Stimulated activated CD8-positive, alpha-beta memory T cell treated with anti-CD3 and anti-CD28 coated beads, Interleukin-7, amount 100 ng/mL, for 24 hours (primary cell): ENCODE measurements at places on chromosomes 7 and 10.

DNA sequence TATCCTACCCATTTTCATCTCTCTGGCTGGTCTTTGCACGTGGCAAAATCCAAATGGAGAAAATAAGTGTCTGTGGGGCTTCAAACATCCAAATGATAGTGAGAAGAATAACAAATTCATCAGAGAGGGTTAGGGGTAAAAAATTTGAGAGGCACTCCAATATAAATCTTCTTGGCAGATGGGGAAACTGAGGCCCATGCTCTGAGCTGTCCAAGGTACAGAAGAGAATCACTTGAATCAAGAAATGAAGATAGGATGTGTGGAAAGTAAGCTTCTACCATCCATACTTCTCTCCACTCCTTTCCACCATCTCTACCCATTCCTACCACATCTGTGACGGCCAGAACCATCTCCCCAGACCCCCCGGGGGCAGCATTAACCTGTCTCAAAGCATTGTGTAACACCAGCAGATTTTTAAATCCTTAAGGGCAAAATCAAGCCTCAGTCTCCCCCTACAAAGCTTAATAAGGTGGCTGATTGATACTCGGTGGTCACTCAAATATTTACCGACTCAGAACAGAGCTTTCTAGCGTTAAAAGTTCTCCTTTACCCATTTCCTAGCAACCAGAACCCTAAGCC is 818 bp downstream of the GOT1 start:
- no peak for DNase-seq

DNA sequence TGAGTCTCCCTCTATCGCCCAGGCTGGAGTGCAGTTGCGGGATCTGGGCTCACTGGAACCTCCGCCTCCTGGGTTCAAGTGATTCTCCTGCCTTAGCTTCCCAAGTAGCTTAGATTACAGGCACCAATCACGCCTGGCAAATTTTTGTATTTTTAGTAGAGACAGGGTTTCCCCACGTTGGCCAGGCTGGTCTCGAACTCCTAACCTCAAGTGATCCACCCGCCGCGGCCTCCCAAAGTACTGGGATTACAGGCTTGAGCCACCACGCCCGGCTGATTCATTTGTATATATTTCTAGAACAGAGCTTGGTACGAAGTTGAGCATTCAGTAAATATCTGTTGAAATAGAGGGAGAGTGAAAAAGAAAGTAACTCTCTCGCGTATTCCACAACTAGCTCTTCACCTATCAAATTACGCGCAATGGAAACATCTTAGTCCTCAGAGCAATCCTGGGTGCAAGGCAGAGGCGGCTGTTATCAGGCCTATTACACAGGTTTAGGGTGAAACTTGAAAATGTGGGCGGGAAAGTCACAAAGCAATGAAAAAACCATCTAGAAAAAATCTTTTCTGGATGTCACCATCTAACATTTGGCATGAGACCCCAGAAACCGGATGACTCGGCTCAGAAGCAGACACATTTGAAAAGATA is 707 bp upstream of the GHITM start:
- DNase-seq = peak; percentile 15

DNA sequence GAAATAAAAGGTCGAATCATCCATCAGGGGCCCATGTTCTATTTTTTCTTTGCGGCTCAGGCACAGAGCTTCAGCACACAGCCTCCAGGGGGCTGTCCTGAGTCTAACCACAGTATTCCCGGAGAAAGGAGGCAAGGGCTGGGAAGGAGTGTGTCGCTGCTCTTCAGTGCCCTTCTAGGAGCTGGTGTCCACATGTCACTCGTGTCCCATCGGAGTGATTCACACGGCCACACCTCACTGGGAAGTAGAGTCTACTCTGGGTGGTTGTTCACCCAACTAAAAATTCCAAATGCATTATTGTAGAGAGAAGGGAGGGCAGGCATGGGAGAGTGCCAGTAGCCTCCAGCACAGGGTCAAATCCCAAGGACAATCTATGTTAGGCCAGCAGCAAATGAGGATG is 114.8 kb upstream of the LANCL2 start:
- DNase-seq = no peak

DNA sequence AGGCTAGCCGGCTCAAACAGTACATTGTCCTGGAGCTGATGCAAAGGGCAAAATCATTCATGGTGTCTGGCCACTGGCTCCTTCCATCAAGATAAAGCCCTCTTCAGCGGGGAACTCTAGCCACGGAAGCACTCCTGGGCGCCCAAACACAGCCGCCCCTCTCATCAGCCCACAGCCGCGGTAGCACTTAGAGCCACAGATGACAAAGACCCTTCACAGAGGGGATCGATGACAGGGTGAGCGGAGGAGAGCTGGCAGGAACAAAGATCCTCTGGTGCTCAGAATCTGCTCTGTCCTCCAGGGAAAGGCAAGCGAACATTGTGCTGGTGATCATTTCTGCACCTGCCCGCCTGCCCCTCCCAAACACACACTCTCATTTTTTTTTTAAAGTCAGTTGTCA is 222.2 kb upstream of the NRP1 start:
- DNase-seq = no peak

DNA sequence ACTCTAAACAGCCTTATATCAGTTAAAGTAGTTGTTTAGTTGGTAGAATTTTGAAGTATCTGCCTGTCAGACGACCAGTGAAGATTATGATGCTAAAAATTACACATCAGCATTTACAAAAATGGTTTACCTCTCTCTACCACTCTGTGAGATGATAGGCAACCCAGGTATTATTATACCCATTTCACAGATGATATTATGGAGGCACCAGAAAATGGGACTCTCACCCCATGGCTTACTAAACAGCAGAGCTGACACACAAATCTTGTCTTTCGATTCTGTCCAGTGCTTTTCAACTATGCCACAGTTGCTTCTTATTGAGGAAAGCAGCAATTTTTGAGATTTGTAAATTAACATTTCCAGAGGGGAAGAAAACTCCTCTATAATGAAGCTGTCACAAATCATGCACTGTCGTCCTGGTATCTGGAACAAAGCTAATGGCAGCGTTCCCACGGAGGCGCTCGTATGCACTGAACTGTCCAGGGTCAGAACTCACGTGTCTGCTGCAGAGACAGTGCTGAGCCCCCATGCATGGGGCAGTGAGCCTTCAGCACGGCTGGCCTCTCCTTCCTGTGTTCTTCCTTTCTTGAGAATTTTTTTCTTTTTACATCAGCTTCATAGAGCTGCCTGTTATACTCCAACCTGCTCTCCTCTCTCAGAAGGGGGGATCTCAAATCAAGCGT is 381.1 kb downstream of the SDK1 start:
- DNase-seq = no peak

- DNase-seq = no peak
These were observed 178.6 kb downstream of the RPS24 start for GRCh38 chr10:78212060-78212785.

- no peak for DNase-seq
These were observed 77.1 kb upstream of the DUSP5 start for GRCh38 chr10:110420401-110421193.

- DNase-seq = no peak
These were observed 298.5 kb upstream of the FOXK1 start for GRCh38 chr7:4383584-4383983.

- DNase-seq = no peak
These were observed 16.6 kb downstream of the BUD23 start for GRCh38 chr7:73700069-73700423.

- peak; percentile 80 for DNase-seq
These were observed 82.1 kb upstream of the PDGFA start for GRCh38 chr7:601595-602340.

- DNase-seq = no peak
These were observed 20.7 kb downstream of the ABI1 start for GRCh38 chr10:26839966-26840627.

DNA sequence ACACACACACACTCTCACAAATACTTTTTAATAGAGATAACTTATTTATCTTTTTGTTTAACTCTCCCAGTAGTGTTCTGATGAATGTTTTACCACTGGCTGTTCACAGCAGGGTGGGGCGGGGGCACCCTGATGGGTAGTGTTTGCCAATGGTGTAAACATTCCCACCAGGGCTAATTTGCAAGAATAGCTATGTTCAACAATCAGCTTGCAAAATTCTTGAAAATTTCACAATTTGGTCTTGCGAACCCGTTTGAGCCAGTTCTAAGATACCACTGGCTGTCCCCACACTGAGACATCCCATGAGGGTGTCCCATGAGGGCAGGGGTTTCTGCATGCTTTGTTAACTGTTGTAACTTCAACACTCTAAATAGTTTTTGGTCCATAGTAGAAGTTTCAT is 348.5 kb downstream of the CXCL12 start:
- no peak for DNase-seq

DNA sequence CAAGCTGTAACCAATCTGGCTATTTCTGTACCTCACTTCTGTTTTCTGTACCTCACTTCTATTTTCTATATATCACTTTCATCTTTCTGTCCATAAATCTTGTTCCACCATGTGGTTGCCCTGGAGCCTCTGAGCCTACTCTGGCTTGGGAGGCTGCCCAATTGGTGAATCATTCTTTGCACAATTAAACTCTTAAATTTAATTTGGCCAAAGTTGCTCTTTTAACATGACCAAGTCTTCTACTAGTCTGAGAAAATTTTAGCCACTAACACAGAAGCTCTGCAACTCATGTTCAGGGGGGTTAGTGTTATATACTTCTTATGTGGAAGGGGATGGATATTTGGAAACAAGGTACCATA is 503.5 kb downstream of the KIF20B start:
- no peak for DNase-seq

- no peak for DNase-seq
These were observed 133.7 kb downstream of the PIP4K2A start for GRCh38 chr10:22580711-22581110.

DNA sequence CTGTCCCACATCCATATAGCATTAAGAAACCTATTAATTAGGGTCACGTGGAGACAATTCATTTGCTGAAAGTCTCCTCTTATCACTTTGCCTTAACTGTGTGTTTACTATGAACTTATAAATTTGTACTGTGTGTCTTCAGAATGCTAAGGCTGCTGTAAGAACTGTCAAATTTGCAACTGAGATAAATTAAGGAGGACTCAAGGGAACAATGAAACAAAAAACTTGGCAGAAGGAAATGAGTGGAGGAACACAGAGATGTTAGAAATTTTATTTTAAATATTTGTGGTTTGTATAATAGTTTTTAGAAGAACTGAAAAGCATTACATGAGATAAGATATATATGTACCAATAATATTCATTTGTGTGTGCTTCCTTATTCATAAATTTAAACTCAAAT is 1005.3 kb upstream of the SORCS1 start:
- no peak for DNase-seq

DNA sequence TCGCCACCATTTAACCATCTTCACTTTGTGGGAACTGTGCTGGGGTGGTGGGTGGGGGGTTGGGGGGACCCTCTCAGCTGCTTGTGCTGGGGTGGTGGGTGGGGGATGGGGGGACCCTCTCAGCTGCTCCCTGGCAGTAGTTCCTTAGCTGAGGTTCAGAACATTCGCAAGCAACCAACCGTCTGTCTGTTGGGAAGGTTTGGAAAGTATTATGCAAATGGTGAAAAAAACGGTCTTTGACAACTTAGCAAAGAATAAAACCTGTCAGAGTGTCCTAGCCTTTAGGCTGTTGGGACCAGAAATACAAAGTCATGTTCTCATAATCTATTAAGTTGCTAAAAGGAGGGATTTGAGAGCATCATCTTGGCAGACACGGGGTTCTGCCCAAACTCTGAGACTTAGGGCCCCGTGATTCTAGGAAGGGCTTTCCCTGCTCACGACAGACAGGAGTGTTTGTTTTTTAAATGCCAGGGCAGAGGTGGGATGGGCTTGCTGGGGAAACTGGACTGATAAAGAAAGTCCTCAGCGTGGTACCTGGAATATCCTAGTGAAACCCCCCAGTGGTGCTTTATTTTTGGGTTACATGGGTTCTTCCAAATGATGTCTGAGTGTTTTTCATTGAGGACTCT is 14.1 kb upstream of the SRGN start:
- no peak for DNase-seq

DNA sequence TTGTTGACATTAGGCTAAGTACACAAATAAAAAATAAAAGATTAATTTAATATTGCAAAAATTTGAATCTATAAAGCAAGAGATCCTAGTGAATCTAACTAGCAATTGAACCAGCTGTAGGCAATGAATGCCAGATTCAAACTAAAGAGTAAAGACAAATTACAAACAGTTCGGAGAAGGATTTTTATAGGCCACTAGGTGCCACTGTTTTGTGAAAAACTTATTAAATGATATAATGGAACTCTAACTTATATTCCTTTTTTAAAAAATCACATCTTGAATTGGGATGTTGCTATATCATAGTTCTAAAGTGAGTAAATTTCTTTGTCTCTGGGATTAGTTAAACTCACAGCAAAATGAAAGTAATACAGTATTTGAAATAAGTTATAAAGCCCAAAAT is 39.1 kb upstream of the GNAI1 start:
- no peak for DNase-seq

GRCh38 chr10:29304264-29304994 is 15.6 kb downstream of the LYZL1 start:
- DNase-seq = no peak

DNA sequence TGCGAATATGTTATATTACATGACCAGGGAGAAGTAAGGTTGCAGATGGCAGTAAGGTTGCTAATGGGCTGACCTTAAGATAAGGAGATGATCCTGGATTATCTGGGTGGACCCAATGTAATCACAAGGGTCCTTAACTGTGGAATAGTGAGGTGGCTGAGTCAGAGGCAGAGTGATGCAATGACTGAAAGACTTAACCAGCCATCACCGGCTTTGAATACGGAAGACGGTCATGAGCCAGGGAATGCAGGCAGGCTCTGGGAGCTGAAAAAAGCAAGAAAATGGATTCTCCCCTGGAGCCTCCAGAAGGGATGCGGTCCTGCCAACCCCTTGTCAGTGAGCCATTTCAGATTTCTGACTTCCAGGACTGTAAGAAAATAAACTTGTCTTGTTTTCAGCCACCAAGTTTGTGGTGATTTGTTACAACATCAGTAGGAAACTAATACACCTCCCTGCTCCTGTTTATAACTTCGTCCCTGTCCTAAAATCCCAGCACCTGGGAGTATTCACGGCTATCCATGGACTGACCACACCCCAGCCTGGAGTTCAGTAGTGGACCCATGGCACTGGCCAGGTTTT is 4.6 kb upstream of the C10orf95 start:
- no peak for DNase-seq

DNA sequence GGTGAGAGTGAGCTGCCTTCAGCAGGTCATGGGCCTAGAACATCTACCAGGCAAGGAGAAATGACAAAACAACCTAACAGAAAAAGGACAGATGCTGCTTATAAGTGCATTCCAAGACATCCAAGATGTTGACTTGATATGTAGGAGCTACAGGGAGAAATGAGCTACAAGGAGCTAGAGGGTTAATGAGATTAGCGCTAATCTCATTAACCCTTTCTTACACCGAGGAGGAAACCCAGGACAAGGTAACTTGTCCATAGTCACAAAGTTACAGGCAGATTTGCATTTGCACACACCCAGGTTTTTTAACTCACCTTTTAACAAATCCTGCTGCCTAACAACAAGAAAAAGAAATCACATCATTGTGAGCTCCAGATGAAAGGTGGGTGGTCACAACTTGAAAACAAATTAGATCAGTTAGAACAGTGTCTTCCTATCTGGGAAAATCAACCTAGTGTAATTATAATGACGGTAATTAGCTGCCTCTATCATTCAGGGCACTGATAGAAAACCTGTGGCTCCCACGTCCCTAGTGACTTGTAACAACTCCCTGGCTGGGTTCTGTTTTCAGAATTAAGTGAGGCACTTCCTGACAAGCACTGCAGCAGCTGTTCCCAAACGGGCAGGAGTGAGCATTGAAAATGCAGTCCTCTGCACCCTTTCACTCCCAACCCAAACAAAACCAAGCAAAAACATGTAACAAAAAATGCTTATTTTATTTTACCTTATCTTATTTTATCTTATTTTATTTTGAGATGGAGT is 5.7 kb downstream of the KIAA1549 start:
- no peak for DNase-seq

GRCh38 chr10:77604941-77605351 is 32.7 kb downstream of the KCNMA1 start:
- no peak for DNase-seq
